Panc1 (cell line): ENCODE measurements at places on chromosomes 12 and 14.

- no peak for DNase-seq
Measured at GRCh38 chr14:22178333-22178839, 410.6 kb downstream of the DAD1 start.

DNA sequence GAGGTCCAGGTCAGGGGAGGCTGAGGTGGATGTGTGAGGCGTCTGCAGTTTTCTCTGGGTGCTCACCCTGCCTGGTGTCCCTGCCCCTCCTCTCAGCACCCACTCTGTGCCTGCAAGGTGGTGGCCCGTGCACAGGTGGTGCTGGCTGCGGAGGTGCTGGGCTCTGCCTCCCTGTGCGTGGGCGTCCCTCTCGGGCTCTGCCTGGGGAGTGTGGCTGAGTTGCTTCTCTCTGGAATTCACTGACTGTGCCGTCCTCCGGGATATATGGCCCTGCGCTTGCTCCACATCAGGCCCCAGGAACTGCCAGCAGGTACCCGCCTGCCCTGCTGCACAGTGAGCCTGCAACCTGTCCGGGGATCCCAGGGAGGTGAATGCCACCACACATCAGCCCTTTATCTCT, 379.1 kb downstream of the TMEM121 start:
- DNase-seq: no peak

DNA sequence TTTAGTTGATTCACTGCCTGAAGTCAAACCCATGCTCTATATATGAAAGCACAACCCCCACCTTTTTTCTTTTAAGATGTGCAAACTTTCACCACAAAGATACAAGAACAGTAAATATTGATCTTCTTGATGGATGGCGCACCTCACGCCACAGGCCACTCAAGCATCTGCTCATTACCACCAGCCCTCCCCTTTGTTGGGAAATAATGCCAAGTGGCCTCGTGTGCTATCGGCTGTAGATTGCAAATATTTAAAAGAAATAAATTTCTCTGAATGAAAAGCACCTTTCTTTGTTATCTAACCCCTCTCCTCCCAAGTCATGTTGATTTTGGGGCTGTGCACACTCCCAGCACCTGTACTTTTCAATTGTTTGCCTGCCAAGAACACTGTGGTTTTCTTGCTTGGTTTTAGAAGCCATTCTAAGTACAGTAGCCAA, 122.7 kb downstream of the C12orf42 start:
- no peak for DNase-seq

DNA sequence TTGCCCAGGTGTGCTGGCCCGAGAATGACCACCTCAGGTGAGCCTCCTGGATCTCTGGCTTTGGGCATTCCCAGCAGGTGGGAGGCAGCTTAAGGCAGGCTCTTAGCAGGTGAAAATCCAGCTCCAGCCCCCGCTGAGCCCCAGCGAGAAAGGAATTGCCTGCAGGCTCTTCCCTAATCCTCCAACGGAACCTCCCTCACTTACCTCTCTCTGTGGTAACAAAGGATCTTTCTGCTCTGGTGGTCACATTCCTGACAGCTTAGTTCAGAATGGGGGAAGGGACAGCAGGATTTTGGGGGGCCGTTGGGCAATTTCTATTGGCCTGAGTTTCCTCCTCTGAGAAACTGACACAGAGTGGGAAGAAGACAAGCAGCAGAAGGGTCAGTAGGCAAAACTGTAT, 116.0 kb upstream of the LHX5 start:
- DNase-seq: no peak

GRCh38 chr14:69701291-69701690, 65.7 kb upstream of the SRSF5 start:
- no peak for DNase-seq

DNA sequence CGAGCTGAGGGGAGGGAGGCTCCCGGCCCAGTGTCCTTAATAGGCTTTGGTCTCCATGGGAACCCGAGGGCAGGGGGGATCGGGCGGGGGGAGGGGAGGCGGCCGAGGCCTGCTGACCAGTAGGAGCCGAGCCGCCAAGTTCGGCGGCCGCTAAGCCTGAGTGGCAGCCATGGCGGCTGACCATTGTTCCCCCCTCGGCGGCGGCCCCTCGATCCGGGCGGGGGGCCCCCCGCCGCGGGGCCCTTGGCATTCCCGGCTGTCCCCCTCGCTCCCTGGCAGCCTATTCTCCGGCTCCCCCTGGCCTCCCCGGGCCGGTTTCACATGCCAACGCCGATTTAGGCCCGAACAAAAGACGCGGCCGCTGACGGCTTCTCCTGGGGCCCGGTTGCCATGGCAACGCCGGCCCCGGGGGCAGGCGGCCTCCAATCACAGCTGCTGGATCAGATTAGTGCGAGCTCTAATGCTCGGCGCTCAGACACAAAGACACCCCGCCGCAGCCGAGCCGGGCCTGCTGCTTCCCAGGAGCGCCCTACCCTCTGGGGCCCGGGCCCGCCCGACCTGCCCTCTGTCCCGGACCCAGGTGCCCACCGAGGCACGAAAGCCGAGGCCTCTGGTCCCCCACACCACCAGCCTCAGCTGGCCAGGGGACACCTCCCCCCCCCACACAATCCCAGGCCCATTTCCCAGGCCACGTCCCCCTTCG, 7.3 kb downstream of the MSI1 start:
- no peak for DNase-seq

DNA sequence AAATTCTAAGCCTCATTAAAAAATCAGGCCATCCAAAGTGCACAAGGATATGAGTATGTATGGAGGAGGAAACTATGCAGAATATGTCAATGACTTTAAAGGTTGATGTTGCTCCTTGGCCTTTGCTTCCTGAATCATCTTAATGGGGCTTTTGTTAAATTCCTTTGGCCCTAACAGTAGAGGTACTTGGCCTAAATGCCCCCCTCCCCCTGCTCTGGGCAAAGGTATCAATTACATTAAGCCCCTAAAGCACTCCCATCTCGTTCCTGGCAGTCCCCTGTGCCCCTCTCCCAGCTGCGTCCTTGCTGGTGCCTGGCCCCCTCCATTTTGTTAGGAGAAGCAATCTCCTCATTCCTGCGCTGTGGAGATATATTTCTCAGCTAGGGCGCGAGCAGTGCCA, 4.8 kb downstream of the COPZ1 start:
- no peak for DNase-seq

- DNase-seq: no peak
Measured at GRCh38 chr14:41476526-41476925, 130.2 kb upstream of the LRFN5 start.

DNA sequence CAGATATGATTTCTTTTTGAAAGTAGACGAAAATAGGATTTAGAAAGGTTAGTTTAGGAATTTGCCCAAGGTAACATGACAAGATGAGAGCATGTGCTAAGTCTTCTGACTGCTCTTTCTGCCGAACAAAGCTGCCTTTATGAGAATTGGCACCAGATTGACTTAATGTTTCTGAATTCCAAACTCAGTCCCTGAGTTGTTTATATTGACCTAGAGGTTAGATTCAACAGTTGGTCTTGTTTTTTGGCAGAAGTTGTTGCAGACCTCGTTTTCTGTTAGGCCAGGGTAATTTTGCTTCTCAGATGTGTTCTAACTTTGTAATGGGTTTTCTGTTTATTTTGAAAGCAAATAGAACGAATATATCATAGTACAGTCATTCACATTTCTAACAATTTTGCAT, 61.5 kb upstream of the LRTM2 start:
- no peak for DNase-seq

DNA sequence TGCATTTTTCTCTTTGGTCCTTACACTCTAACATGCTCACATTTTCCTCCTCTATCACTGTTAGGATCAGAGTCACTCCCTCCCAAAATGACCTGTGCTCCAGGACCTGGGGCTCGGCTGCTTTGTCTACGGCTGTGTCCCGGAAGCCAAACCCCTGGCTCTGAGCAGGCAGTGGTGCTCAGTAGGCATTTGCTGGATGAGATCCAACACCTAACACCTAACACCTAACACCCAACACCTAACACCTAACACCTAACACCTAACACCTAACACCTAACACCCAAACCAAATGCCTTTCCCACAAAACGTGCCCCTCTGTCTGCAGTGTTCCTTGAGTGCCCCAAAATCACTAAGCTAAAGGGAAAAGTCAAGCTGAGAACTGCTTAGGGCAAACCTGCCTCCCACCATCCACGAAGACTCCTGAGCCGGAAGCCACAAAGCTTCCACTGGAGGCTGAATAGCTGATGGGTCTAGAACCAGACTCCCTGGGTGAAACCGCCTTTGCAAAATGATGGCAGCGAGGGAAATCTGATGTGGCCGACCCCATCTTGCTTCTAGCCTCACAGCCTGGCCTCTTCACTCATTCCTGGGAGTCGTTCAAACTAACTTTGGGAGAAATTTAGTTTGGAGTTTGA, 29.2 kb downstream of the HSP90AA1 start:
- no peak for DNase-seq

DNA sequence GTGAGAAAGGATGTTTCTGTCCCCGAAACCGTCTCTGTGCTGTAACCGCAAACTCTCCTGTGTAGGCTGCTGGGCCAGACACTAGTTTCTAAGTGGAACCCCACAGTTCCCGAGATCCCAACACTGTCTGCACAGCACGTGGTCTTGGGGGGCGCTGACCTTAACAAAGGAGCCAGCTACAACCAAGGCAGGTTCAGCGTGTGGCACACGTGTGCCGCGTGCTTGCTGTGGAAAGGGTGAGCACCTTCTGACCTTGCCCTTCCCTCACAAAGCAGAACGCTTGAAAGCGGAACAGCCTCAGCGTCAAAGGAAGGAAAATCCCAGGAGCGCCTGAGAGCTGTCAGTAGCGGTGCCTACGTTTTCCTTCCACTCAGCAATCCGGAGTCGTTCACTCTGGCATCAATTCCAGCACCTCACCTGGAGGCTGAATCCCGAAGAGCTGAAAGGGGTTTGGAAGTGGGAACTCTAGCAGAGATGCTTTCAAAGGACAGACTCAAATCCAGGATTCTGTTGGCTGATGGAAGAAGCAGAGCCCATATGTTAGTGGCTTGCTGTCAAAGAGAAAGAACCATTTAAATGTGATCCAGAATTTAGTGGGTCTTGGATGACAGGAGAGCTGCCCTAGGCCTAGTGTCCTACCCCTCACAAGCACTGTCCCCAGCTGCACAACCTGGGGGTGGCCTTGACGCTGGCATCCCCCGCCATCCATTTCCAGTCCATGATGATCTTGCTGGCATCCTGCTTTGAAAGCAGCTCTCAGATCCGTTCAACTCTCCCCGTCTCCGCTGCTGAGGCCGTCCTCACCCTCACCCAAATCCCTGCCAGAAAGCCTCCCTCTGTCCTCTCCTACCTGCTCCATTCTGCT, 27.1 kb downstream of the CCDC92 start:
- no peak for DNase-seq

DNA sequence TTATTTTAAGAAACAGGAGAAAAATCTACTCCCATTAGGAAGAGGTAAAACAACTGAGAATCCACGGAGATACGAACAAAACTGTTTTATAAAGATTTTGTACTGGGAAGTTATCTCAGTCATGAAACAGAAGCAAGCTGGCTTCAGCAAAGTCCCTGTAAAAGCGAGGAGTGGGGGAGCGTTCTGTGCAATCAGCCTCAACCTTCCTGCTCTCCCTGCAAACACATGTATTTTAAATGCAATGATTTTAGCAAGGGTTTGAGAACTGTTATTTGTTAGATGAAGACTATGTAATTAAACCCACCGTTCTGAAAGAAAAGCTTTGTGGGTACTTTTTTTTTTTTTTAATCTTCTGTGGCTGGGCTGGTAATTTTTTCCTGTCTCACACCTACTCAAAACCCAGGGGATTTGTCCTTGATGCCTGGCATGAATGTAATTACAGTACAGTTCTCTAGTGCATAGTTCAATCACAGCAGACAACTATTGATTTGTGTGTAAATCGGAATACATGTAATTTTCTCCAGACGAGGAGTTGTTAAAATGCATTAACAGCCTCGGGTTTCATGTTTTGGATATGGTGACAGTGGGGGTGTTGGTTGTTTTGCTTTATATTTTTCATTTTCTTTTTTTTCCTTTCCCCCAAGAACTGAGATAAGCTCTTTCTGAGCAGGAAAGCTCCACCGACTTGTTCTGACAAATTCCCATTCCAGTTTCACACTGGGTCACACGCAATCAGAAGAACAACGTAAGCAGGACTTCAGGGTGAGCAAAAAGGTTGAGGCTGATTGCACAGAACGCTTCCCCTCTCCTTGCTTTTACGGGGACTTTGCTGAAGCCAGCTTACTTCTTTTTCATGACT, 153.6 kb downstream of the PHLDA1 start:
- DNase-seq: no peak

GRCh38 chr12:112998987-112999767, 20.9 kb downstream of the OAS2 start:
- no peak for DNase-seq

- no peak for DNase-seq
Measured at GRCh38 chr14:48560421-48560820, 885.0 kb upstream of the MDGA2 start.

DNA sequence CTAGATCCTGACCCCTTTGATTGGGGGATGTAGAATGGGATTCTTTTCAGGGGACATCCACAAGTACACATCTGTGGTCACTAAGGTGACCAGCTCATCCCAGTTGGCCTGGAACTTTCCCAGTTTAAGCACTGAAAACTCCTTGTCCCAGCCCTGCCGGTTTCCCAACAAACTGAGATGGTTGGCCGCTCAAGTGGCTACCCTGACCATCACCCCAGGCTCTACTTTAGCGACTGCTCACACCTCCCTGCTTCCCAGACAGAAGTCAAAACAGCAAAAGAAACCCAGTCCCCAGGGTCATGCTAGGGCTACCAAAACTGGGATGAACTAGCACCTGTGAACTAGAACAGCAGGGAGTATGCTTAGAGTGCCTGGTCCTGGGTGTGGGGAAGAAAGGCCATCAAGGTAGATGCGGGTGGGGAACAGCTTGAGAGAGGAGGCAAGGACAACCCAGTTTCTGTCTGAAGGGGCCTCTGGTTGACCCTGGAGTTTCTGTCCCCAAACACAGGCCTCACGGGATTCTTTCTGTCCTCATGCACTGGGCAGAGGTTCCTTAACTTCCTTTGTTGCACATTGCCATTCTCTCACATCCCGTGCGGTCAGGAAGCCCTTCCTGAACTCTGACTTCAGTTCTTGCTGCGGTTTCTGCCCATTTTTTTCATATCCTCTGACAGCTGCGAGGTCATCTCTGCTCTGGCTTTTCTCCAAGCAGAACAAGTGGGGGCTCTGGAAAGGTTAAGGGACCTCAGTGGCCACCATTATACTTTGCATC, 1.6 kb downstream of the LTB4R start:
- DNase-seq: no peak

- DNase-seq: no peak
Measured at GRCh38 chr12:12432364-12432763, 75.5 kb downstream of the BORCS5 start.

DNA sequence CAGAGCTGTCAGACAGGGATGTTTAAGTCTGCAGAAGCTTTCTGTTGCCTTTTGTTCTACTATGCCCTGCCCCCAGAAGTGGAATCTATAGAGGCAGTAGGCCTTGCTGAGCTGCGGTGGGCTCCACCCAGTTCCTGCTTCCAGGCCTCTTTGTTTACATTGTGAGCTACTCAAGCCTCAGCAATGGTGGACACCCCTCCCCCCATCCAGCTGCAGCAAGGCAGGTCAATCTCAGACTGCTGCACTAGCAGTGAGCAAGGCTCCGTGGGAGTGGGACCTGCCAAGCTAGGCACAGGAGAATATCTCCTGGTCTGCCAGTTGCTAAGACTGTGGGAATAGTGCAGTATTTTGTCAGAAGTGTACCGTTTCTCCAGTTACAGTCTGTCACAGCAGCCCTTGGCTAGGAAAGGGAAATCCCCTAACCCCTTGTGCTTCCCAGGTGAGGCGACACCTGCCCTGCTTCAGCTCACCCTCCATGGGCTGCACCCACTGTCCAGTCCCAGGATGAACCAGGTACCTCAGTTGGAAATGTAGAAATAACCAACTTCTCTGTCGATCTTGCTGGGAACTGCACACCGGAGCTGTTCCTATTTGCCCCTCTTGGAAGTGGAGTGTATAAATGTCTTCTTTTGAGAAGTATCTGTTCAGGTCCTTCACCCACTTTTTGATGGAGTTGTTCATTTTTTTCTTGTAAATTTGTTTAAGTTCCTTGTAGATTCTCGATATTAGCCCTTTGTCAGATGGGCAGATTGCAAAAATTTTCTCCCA, 213.5 kb upstream of the SLC38A2 start:
- no peak for DNase-seq
